Hematopoietic multipotent progenitor cell (in vitro differentiated cells): ENCODE measurements at places on chromosomes 12 and 14. TPM values are rescaled to one million over a fixed set of nuclear protein-coding genes. Genes with fewer than 3 reads are reported as not detected.

TRPV4 gene
- not detected for total RNA-seq

ADAMTS20 gene
- total RNA-seq = not detected

CS gene
- total RNA-seq = 106 TPM

IL31 gene
- total RNA-seq = not detected

RNASE2 gene
- total RNA-seq = 11.6 TPM

GTF2A1 gene
- total RNA-seq = 30.7 TPM

SLC25A21 gene
- 0.54 TPM for total RNA-seq

DNA sequence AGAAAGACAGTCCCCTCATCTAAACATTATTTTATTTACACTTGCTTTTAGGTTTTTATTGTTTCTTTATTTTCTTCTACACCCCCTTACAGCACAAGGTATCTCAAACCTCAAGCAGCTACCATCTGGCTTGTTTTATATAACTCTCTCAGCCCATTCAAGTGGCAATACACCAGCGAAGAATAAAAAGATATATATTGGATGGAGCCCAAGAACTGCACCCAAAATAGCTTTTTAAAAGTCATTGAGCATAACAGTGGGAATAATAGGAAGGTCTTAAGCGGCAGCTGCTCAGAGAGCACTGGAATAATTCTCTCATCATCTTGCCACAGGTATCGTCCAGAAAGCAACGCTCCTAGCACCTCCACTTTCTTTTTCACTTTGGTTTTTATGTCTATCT is 322.5 kb downstream of the SYT1 start:
- DNase-seq = no peak

DNA sequence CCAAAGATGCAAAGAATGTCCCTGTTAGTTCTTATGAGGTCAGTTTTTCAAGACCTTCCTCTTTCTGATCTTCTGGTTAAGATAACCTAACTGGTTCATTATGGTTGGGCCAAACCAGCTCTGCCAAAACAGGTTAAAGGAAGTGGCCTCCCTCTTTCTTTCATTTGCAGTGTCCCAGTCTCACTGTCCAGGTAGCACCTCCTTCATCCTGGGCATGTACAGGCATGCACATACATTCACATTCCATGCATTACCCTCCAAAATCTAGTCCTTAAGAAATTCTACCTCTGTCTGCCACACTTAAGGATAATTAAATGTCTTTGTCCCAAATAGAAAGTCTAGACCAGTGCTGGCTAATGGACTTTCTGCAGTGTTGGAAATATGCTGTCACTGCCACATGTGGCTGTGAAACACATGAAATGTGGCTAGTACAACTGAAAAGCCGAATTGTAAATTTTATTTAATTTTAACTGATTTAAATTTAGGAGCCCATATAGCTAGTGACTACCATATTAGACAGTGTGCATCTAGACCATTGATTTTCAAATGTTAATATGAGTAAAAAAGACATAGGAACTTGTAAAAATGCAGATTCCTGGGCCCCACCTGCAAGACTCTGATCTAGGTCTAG is 169.3 kb downstream of the PCNX1 start:
- no peak for DNase-seq

GRCh38 chr12:78278706-78279190 is 448.1 kb downstream of the NAV3 start:
- DNase-seq = no peak

- DNase-seq = no peak
These were observed 718.8 kb upstream of the TMEM132C start for GRCh38 chr12:127548123-127548553.

GRCh38 chr14:57998766-57999165 is 132.9 kb upstream of the SLC35F4 start:
- DNase-seq = no peak

DNA sequence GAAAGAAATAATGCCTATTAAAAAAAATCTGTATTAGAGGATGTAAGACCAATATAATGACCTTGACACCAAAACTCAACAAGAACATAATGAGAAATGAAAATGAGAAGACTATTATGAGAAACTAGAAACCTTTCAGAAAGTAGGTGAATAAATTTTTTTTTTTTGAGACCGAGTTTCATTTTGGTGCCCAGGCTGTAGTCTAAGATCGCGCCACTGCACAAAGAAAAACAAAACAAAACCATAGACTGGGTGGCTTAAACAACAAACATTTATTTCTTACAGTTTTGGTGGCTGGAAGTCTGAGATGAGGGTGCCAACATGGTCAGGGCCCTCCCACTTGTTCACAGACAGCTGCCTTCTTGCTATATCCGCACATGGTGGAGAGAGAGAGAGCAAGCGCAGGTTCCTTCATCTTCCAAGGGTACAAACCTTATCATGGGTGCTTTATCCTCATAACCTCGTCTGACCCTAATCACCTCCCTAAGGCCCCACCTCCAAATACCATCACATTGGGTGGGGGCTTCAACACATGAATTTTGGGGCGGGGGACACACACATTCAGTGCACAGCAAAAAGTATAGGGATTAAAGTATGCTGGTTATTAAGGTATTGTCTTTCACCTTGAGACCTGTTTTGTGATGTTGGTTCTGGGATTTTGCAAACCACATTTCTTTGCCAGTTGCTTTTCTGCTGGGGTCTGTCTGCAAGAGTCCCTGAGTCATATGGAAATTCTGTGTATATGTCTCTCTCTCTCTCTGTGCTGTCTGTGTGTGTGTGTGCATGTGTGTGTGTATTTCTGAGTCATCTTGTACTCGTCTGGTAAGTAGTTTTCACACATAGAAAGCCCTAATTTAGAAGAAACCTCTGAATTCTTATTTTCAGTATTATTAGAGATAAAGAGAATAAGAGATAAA is 26.2 kb downstream of the ZCRB1 start:
- DNase-seq = no peak
